Aortic smooth muscle cell (primary cell): ENCODE measurements at places on chromosomes 2 and 18. TPM values are rescaled to one million over a fixed set of nuclear protein-coding genes. Genes with fewer than 3 reads are reported as not detected.

Gene DYNAP
- not detected in 2 replicates for total RNA-seq

Gene HES6
- total RNA-seq = 1.7 and 1.8 TPM in 2 replicates

Gene MROH2A
- not detected in 2 replicates for total RNA-seq

Gene SNRPD1
- 30.7 and 36.9 TPM in 2 replicates for total RNA-seq

Gene CYBRD1
- 250 and 347 TPM in 2 replicates for total RNA-seq

Gene DNAJC5G
- total RNA-seq = not detected in 2 replicates

Gene KHK
- total RNA-seq = 0.81 and 1.3 TPM in 2 replicates

Gene CRIM1
- total RNA-seq = 243 and 260 TPM in 2 replicates

Gene GKN1
- not detected in 2 replicates for total RNA-seq

Gene UGT1A3
- not detected in 2 replicates for total RNA-seq

Gene RAPGEF4
- total RNA-seq = 0.66 and 2.2 TPM in 2 replicates

Gene PAX8
- total RNA-seq = 0.13 and 0.19 TPM in 2 replicates

Gene CERKL
- total RNA-seq = 0.13 and 0.19 TPM in 2 replicates

Gene STK36
- total RNA-seq = 17.2 and 17.6 TPM in 2 replicates

Gene PID1
- total RNA-seq = 40.8 and 52.9 TPM in 2 replicates

Gene SERPINB3
- total RNA-seq = not detected in 2 replicates

Gene C2orf72
- total RNA-seq = 0.25 and 0.26 TPM in 2 replicates

Gene VSNL1
- total RNA-seq = 0.06 and 0.13 TPM in 2 replicates

Gene SMYD1
- not detected in 2 replicates for total RNA-seq

Gene IFIH1
- 5.5 and 8.0 TPM in 2 replicates for total RNA-seq

Gene TMEM131
- 27.1 and 32.4 TPM in 2 replicates for total RNA-seq

Gene GAREM1
- 1.8 and 2.5 TPM in 2 replicates for total RNA-seq

Gene CRYBA2
- not detected in 2 replicates for total RNA-seq

Gene COL3A1
- total RNA-seq = 1,561 and 1,930 TPM in 2 replicates

Gene C2orf76
- total RNA-seq = 17.6 and 18.0 TPM in 2 replicates

Gene DSG4
- not detected in 2 replicates for total RNA-seq

Gene IL1F10
- total RNA-seq = not detected in 2 replicates

Gene NTSR2
- not detected in 2 replicates for total RNA-seq

Gene BMP10
- total RNA-seq = not detected in 2 replicates

Gene CHRNG
- total RNA-seq = not detected in 2 replicates

Gene STRN
- total RNA-seq = 13.1 and 18.4 TPM in 2 replicates

Gene ADRA2B
- not detected in 2 replicates for total RNA-seq

Gene SIGLEC15
- total RNA-seq = 1.1 and 1.5 TPM in 2 replicates

Gene GALNT14
- total RNA-seq = 0.26 and 0.31 TPM in 2 replicates

Gene ATP5MC3
- 78.0 and 87.3 TPM in 2 replicates for total RNA-seq
